PC-9 (cell line): ENCODE measurements at places on chromosomes 2 and 18. TPM values are rescaled to one million over a fixed set of nuclear protein-coding genes. Genes with fewer than 3 reads are reported as not detected.

GBX2 gene
- not detected in 2 replicates for total RNA-seq

DNA sequence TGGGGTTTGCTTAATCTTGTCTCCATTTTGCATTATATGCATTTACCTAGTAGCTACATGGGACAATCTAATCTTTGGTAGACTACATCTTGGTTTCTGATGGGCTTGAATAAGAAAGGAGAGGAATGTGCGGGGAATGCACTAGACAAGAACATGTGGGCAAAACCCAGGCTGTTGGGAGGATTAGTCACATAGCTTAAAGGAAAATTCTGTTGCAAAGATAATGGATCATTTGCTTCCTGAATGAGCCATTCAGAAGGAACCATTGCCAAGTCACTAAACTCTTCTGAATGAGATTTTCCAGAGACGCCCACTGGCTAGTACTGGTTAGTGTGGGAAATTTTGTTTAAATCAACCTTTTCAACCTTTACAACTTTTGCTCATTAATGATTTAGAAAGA is 84.8 kb downstream of the OSBPL6 start:
- H3K4me1 ChIP-seq, result 0 out of 2 replicates have a peak, but pooled peaks cover 7% of the 10 kb centered on the region
- H3K4me3 ChIP-seq, result no peak overlapping the region
- H3K36me3 ChIP-seq, result no peaks in the 10 kb centered on the region
- no peaks in the 10 kb centered on the region for H3K27me3 ChIP-seq
- no peak overlapping the region for H3K27ac ChIP-seq
- peak; percentile 35 for DNase-seq

- DNase-seq, result no peak
- H3K27me3 ChIP-seq, result no peaks in the 10 kb centered on the region
- no peaks in the 10 kb centered on the region for H3K4me1 ChIP-seq
- no peak overlapping the region for H3K27ac ChIP-seq
- no peaks in the 10 kb centered on the region for H3K36me3 ChIP-seq
These were observed 274.2 kb upstream of the LRATD1 start for GRCh38 chr2:14358339-14358738.

- H3K4me3 ChIP-seq, result no peak overlapping the region
- no peaks in the 10 kb centered on the region for H3K27me3 ChIP-seq
- peaks cover 13% of the 10 kb centered on the region for H3K4me1 ChIP-seq
These were observed 79.4 kb downstream of the KCTD1 start for GRCh38 chr18:26468931-26469340.
